ENCODE measurements at places on chromosomes 2 and 18. TPM values are rescaled to one million over a fixed set of nuclear protein-coding genes. Genes with fewer than 3 reads are reported as not detected.

GRCh38 chr2:198098918-198099317 lies 294.5 kb downstream of the PLCL1 start:
- no peak for DNase-seq

DNA sequence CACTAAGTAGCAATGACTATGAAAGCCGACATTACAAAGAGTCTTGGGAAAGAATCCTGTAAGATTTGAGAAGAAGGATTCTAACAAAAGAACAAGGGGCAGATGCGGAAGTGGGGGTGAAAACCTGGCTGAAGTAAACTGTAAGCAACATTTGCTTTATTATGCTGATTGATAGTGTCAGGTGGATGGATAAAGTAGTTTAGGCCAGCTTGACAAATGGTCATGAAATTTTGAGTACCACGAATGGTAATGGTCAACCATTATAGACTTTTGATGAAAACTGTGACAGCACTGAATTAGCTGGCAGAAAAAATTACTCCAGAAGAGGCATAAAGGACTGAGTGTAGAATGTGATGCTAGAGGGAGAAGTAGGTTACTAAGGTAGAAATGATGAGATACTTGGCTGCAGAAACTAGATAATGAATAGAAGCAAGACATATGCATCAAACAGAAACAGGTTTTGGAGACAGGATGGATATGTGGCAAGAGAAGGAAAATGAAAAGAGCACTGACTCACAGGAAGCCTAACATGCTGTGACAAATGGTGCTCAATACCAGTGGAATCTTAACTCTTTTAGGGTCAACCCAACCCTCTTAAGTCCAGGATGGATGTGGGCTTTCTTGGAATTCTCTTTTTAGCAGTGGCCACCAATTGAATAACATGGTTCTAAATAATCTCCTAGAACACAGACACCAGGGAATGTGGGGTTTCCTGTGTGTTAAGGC lies 6.8 kb downstream of the THUMPD2 start:
- DNase-seq, result no peak

DNA sequence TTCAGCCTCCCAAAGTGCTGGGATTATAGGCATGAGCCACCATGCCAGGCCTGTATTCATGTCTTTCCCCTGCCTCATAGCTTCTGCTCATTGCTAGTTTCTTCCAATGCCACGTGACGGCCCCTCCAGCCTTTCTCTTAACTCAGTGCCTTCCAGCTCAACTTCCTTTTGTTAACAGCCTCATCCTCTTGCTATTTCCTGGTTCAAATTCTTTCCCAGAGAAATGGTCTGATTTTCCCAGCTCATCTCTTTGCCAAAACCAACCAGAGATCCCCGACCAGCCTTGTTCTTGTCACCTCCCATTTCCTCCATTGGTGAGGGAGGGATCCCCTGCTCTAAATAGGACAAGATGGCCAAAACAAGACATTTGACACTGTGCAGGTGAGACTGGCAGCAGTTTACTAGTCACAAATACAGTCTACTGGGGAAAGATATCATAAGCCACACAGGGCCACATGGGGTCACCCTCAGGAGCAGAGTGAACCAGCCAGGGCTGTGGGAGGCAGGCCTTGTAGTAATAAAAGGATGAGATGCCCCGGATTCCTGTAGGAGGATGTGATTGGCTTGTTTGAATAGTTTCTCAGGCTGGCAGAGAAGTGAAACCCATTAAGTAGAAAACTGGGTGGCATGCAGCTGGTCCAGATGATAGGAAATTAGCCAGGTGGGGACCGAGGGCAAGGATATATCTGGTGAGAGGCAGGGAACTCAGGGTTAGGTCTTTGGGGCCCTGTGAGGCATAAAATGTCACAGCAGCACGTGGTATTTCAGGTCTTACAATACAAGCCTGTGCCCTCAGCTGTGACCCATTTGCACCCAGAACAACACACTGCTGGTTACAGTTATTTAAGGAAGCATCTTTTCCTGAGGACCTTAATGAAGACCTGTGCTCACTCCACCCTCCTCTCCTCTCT lies 6.4 kb downstream of the CD207 start:
- no peak for DNase-seq

DNA sequence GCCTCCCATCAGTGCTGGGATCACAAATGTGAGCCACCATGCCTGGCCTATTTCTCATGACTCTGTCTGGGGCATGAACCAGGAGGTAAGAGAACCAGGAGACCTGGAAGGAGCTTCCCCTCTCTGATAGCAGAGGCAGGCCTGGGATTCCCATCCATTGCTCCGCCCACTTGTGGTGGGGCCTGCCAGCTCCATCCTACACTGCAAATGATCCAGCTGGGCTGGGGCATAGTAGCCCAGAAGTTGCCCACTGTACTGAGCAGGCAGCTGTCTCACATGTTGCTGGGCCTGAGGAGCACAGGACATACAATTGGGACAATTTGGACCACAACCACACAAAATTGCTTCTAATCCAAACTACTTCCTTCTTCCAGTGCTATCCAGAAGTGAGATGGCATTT lies 91.0 kb downstream of the MARCHF4 start:
- DNase-seq, result no peak

DNA sequence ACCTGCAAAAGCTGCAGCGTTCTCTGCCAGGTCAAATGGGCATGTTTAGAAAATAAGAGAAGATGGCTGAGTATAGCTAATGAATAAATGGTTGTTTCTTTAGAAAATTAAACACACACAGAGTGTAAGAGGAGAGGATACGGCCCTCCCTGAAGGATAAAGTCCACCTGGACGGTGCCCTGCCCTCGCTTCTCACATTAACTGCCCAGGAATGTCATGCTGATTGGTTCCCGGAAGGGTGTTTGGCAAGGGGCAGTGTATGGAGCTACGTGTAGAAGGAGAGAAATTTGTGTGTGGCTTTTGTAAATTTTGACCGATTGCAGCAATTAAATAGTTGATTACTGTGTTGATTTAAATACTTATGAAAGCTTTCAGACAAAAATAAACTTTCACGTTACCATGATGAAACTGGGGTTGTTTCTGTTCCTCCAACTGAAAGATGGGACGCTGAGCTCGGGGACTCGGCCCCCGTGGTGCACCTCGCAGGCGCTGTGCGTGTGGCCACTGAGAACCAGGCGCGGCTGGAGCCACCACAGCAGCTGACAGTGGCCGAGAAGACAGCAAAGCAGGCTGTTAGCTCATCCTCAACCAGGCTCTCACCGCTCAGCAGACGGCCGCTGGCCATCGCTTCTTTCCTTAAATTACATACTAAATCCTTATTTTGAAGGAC lies 22.7 kb downstream of the MPPE1 start:
- no peak for DNase-seq

DNA sequence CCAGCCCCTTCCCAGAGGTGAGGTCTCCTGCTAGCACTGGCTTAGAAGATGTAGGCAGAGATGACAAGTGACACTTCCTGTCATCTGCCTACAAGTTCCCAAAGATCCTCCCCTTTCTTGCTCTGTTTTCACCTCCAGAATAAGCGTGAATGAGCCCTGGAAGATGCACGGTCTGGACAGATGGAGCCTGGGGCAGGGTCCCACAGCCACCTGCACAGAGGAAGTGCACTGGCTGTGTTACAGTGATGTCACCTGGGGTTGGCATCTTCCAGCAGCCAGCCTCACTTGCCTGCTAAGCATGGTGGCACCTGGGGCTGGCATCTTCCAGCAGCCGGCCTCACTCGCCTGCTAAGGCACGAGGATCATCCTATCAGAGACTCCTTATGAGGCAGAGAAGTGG lies 32.3 kb downstream of the TMEM18 start:
- DNase-seq, result peak; percentile 59

DNA sequence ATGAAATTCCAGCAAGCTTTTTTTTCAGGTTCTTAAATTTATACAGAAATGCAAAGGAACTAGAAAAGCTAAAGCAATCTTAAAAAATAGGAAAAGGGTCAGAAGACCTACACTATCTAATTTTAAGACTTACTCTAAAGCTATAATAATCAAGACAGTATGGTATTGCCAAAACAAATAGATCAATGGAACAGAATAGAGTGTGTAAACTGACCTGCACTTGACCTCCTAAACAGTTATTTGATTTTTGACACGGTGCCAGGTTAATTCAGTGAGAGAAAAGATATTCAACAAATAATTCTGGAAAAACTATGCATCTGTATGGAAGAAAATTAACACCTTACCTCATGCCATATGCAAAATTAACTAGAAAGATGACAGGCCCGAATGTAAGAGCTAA lies 73.6 kb downstream of the OLA1 start:
- no peak for DNase-seq

GRCh38 chr2:164802095-164802707 lies 39.4 kb downstream of the COBLL1 start:
- DNase-seq, result no peak

DNA sequence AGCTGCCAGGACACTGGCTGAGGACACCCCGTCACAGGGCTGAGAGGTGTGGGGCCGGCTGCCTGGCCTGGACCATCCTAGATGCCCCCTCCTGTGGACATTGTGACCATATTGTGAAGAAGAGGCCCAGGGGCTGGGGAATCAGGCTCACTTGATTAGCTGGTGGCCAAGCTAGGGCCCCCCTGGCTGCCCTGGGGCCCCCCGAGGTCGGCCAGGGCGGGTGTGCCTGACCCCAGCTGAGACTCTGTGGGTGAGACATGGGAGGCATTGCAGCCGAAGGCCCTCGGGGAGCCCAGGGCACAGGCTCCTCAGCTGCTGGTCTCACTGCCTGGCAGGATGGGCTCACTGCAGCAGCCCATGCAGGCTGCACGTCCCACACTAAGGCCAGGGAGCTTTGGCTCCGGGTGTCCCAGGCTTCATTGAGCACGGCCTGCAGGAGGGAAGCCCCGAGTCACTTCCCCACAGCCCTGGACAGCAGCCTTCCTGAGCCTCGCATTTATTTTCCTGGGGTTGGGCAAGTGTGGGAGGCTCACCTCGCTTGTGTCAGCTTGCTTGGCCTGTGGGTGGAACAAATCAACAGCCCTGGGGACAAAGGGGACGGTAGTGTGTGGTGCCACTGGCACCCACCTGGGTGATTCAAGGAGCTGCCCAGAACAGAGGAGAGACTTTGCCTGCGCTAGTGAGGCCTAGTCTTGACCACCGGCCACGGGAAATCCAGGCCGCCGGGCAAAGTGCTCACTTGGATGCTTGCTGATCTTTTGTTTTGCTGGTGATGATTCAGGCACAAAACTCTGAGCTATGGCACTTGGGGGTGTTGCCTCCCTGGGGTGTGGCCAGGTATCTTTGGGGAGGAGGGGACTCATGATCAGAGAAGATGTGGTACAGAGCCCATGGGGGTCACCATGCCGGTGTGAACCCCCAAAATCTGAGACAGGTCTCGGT lies 1.3 kb downstream of the GAL3ST2 start:
- DNase-seq, result peak; percentile 81

DNA sequence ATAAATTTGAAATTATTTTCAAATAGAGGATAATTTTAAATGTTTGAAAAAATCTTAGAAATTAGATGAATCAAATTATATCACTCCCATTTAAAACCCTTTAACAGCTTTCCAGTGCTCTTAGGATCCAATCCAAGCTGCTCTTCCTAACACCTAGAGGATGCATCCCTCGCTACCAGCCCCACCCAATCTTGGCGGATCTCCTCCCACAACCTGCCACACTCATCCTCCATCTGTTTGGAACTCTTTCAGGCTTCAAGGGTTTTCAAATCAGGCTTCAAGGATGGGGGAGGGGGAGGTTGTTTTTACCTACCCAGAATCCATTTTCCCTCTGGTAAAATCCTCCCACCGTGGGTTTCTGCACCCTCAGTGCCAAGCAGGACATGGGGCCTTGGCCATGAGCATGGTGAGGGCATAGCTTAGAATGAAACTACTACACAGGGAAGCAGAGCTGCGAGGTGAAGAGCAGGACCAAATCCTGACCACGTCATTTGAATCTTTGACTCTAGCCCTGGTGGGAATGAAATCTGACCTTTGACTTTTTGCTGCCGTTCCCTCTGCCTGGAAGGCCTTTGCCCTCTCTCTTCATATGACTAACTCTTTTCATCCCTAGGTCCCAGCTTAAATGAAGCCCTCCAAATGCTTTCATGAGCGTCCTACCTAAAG lies 113.0 kb upstream of the MAPRE2 start:
- no peak for DNase-seq

- no peak for DNase-seq
Observed at GRCh38 chr2:60423505-60423904, 129.9 kb downstream of the BCL11A start.

The PTPRN gene
- total RNA-seq, result 0.24 TPM

The GPATCH11 gene
- total RNA-seq, result 8.1 TPM
